HL-60 (cell line): ENCODE measurements at places on chromosomes 7 and 10.

- DNase-seq: no peak
These were observed 58.2 kb downstream of the TMEM270 start for GRCh38 chr7:73918926-73919693.

GRCh38 chr10:65313406-65313805 lies 1612.4 kb upstream of the LRRTM3 start:
- DNase-seq: no peak

DNA sequence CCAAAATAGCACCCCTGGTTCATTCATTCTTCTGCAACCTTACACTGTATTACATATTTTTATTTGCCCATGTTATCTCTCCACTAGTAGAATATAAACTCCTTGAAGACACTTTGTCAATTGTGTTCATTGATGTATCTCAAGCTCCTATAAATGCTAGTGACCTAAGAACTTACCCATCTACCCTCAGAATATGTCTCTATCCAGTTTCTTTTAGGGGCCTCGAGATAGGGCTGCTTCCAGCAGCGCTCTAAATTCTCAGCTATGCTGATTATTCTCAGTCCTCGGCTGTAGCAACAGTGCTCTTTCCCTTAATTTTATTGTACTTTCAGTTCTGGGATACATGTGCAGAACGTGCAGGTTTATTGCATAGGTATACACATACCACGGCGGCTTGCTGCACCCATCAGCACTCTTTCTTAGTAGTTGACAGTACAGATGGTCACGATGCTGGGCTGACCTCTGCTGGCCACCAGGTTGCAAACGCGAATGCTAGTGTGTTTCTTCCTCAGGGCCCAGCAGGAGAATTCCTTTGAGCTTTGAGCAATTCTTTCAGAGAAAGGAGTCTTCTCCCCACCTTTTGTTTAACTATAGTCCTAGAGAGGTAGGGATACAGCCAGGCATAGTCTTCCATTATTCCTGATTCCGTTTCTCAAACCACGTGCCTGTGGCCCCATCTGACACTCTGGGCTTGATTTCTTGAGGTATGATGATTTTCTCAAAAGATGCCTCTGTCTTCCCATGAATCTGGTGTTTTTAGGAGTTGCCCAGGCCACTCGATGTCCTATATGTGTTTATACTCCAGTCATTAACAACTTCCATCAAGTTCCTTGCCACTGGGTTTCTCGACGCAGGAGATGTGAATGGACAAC lies 49.1 kb upstream of the CDC14C start:
- DNase-seq: peak; percentile 21

DNA sequence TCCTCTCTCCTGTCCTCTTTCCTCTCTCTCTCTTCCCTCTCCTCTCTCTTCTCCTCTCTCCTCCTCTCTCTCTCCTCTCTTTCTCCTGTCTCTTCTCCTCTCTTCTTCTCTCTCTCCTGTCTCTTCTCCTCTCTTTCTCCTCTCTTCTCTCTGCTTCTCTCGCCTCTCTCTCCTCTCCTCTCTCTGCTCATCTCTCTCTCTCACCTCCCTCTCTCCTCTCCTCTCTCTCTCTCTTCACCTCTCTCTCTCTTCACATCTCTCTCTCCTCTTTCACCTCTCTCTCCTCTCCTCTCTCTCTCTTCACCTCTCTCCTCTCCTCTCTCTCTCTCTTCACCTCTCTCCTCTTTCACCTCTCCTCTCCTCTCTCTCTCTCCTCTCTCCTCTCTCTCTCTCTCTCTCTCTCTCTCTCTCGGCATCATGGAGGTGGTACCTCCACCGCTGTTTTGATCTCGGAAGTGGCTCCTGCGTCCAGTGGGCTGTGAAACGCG lies 30.1 kb downstream of the CFAP46 start:
- DNase-seq: no peak

- no peak for DNase-seq
These were observed 3.5 kb upstream of the ZNF282 start for GRCh38 chr7:149191851-149192250.

DNA sequence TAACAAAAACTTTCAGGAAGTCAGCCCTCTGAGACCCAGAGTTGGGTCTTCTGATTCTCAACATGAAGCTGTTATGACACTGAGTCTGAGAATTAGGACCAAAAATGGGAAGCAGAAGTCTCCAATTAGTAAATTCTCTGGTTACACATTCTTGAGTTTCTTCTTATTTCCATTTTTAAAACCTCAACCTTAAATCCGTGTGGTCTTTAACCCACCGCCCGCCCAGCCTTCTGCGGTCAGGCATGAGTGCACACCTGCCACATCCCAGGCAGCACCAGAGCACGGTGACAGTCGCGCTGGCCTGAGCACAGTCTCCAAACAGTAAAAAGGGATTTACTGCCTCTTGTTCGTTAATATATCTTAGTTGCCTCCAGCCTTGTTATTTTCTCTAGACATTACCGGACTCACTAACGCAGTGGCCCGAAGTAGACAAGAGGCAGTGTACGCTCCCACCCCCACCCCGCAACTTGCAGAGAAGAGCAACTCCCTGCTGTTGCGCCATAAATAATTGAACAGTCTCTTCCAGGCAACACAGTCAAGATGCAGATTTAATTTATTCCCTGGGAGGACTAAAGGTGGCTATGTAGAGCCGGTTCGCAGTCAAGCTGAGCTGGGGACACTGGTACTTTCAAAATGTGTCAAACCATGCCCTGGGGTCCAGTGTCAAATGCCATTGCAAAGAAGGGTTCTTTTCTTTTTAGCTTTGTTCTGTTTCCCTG lies 147.0 kb upstream of the CELF2 start:
- DNase-seq: no peak

- no peak for DNase-seq
These were observed 79.4 kb upstream of the PRKCQ start for GRCh38 chr10:6659451-6659850.

DNA sequence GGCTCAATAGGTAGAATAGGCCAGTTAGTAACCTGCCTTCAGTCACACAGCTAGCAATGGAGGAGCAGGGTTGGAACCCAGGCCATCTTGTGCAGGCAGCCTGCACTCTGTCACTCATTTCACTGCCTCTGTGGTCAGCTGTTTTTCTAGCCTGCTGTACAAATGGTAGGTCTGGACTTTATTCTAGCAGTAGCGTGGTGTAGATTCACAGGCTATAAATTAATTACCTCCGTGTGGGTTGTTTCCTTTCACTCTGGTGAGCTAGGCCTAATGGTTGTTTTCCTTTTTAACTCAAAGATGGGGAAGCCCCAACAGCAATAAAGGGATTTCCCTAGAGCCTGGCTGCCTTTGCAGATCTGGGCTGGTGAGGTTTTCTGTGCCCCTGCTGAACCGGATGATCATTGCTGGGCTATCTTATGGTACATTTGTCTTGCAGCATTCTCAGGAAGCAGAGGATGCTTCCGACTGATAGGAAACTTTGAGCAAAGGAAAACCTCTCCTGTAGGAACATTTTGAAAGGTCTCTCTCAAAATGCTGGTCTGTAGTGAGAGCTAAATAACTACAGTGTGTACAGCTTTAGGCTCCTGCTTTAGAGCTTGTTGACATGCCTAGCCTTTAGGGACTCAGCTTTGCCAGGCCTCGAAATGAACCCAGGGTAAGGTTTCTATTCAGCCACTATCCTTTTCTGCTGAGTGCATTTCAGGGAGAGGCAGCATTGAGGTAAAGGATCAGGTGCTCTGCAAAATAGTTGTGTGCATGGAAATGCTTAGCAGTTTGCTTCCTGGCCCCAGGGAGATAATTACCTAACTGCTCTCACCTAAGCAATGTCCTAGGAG lies 157.4 kb downstream of the ST7 start:
- DNase-seq: no peak
